ENCODE measurements at places on chromosomes 4 and X.

GRCh38 chrX:14948691-14949090, 75.5 kb downstream of the MOSPD2 start:
- DNase-seq = no peak

DNA sequence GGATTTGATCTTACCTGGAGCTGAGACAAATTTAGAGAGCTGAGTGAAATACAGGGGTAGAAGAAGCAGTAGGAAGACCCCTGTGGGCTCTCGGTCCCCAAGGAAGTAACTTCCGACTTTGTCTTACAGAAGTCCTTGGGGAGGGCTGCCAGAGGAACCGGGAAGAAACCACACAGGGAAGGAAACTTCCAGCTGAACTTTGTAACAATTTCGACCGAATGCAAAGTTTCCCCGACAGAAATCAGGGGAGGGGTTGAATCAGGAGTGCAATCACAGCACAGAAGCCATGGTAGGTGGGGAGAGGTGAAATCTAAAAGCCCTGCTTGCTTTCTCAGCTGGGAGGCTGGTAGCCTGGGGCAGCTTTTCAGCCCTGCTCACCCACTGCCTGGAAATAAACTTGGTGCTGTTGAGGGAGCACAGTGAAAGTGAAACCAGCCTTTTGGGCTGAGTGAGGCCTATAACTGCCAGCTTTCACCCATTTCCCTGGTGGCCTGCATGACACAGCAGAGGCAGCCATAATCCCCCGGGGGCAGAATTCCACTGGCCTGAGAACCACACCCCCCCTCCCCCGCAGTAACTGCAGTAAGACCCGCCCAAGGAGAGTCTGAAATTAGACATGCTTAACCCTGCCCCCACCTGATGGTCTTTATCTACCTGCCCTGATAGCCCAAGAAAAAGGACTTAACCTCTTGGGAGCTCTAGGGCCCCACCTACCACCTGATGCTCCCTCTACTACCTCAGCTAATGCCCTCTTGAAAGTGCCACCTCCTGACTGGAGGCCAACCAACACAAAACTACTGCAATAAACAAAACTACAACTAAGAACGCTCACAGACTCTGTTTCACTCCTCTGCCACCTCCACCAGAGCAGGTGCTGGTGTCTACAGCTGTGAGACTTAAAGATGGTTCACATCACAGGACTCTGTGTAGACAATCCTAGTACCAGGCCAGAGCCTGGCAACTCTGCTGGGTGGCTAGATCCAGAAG, 248.2 kb downstream of the PARM1 start:
- no peak for DNase-seq

- no peak for DNase-seq
These were observed 70.8 kb downstream of the RAP1GDS1 start for GRCh38 chr4:98332017-98332416.

GRCh38 chr4:120873554-120873953, 49.0 kb downstream of the PRDM5 start:
- no peak for DNase-seq

- no peak for DNase-seq
These were observed 90.4 kb downstream of the PHOX2B start for GRCh38 chr4:41658163-41658562.
